Central memory CD8-positive, alpha-beta T cell (primary cell): ENCODE measurements at places on chromosomes 7 and 10.

- DNase-seq = no peak
These were observed 312.5 kb upstream of the CHRM2 start for GRCh38 chr7:136555933-136556332.

DNA sequence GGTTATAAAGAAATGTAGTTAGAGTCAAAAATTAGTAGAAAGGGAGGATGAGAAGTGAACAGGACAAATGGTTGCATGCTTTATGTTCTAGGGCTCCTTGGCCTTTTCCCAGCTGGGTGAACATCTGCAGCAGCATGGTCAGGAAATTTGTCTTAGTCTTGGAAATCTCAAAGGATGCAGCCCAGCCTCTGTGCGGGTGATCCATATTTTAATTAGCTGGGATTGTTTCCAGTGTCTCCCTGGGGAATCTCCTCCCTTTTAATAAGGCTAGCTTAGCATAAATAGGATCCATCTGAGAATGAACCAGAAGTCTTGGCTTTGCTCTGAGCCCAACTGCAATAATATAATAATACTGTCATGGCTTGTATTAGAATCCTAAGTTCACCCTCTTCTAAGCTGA is 198.3 kb downstream of the PRKG1 start:
- DNase-seq = no peak

GRCh38 chr7:107971613-107972012 is 31.3 kb downstream of the LAMB1 start:
- DNase-seq = no peak

DNA sequence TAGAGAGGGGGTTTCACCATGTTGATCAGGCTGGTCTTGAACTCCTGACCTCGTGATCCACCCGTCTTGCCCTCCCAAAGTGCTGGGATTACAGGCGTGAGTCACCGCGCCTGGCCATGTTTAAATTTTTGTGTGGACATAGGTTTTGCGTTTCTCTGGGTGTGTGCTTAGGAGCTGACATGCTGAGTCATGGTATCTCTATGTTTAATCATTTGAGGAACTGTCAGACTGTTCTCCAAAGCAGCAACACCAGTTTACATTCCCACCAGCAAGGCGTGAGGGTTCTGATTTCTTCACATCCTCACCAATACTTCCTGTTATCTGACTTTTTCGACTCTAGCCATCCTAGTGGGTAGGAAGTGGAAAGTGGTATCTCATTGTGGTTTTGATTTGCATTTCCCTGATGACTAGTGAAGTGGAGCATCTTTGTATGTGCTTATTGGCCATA is 153.7 kb downstream of the DNAJB6 start:
- peak; percentile 61 for DNase-seq

DNA sequence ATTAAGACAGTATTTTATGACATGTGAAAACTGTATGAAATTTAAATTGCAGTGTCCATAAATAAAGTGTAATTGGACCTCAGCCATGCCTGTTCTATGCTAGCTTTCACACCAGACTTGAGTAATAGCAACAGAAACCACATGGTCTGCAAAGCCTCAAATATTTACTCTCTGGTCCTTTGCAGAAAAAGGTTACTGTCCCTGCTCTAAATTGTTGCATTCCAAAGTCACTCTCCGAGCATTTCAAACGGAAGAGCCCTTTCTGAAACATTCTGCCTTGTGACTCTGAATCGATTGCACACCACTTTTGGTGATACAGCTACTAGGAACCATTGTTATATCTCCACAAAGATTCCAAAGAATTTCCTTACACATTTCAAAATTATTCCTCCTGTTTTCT is 81.0 kb upstream of the STK17A start:
- no peak for DNase-seq

- DNase-seq = no peak
These were observed 20.3 kb downstream of the SBDS start for GRCh38 chr7:66974986-66975590.

DNA sequence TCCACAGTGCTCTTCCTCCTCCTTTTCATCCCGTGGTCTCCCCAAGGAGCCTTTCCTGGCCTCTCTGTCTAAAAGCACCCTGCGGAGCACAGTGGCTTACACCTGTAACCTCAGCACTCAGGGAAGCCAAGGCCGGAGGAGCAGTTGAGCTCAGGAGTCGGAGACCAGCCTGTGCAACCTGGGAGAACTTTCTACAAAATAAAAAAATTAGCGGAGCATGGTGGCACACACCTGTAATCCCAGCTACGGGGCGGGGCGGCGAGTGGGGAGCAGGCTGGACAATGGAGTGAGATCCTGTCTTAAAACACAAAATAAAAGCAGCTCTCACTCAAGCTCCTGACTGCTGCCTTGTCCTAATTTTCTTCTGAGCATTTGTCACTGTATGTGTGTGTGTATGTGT is 1.4 kb upstream of the COBL start:
- DNase-seq = no peak

DNA sequence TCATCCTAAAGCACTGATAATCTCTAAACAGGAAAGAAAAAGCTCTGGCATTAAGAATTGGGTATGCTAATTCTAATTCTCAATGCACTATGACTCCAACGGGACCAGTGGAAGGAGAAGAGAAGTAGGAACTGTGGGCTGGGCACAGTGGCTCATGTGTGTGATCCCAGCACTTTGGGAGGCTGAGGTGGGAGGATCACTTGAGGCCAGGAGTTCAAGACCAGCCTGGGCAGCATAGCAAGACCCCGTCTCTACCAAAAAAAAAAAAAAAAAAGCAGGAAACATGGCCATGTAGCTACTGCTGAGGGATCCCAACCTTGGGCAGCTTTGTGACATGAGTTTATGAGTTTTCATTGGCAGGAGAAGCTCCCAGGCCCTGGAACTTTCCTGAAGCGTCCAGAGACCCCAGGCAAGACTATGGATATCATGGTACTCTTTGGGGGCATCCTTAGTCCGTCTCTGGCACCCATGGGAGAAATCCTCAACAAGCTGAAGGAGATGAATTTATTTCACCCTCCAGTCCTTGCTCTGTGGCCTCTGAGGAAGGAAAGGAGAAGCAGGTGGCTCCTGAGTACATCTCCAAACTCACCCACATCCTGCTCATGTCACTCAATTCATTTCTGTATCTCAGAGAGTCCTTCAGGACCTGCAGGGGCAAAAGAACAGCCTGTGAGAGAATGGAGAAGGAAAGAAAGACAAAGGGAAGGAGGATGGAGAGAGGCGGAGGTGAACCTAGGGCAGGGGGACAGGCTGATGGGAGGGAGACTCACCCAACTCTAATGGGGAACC is 99.5 kb downstream of the SPDYE5 start:
- DNase-seq = no peak

GRCh38 chr7:95608359-95609173 is 12.2 kb upstream of the PDK4 start:
- no peak for DNase-seq

DNA sequence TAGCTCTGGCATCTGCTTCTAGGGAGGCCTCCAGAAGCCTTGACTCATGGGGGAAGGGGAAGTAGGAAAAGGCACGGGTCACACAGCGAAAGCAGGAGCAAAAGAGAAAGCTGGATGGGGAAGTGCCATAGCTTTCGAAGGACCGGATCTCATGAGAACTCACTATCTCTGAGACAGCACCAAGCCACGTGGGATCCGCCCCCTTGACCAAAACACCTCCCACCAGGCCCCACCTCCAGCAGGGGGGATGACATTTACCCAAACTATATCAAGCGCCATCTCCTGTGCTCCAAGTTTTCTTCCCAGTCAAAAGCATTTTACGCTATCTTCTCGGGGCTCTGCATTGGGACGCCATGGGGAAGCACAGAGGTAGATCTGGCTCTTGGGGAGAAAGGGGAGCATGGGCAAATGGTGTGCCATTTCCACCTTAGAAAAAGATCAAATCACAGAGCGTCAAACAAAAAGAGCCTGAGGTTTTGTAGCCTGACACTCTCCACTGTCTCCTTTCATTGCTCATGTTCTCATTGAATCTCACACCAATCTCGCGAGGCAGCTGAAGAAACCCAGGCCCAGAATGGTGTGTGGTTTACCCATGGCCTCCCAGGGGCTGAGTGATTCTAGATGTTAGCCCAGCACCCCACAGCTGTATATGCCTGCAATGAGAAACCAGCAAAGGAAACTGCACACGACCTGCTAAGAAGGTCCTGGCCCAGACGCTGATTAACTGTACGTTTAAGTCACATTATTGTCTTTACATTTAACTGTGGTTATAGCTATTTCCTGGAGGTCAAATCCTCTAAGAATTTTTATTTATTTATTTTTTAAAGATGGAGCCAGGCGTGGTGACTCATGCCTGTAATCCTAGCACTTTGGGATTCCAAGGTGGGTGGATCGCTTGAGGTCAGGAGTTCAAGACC is 8.1 kb upstream of the OLAH start:
- DNase-seq = no peak

GRCh38 chr7:85023066-85023712 is 163.7 kb downstream of the SEMA3D start:
- no peak for DNase-seq

DNA sequence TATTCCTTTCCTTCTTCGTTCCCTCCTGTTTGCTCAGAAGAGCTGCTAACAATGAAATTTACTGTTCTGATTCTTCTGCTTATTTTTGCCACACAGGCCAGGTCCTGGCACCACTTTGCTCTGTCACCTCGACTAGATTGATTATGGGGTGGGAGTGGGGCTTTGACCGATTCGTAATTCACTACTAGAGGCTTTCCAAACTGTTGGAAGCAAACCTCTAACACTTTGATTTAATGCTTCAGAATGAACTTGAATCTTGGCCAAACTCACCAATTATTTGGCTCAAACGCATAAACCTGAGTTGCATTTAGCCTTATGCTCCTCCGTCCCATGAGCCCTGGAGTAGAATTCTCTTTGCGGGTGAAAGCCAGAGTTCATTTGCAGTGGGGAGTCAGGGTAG is 476.2 kb upstream of the FZD8 start:
- DNase-seq = no peak

DNA sequence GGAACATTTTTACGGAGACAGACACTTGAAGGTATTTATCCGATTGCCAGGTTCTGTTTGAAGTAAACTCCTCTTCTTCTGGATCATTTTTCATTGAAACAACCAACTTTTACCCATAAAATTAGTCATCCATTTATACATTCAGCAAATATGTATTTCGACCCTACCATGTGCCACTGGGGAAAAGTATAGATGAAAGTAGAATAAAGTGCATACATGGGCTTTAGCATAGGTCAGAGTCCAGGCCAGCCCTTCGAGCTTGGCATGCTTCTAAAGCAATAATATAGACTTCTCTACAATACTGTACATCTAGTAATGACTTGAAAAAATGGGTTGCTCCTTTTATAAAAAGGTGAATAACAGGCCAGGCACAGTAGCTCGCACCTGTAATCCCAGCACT is 10.1 kb downstream of the SLC25A16 start:
- no peak for DNase-seq

GRCh38 chr10:22823109-22823508 is 104.7 kb upstream of the ARMC3 start:
- DNase-seq = no peak

- no peak for DNase-seq
These were observed 788 bp upstream of the CACNA2D1 start for GRCh38 chr7:82444220-82444909.

GRCh38 chr10:101611096-101611905 is 23.2 kb downstream of the DPCD start:
- DNase-seq = no peak

DNA sequence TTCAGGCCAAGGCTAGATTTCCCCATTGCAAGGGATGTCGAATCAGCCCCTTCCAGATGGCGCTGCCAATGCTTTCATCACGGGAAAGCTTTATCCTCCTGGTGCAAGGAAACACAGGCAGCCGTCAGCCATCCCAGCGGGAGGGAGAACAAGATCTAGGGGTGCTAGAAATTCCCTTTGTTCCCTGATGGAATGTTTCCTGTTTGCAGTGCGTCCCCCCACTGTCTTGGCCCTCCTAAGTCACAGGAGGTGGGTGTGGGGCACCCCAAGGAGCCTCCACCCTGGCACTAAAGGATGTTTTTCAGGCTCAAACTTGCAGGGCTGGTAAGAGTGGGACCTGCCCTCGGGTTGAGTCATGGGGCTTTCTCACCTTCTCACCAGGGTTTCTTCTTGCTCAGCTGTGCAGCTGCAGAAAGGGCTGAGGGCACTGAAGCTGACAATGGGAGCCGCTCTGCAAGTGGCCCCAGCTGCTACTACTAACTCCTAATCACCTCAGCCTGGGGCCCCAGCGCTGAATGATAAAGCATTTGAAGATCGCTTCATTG is 103.6 kb downstream of the PRPF18 start:
- DNase-seq = no peak

DNA sequence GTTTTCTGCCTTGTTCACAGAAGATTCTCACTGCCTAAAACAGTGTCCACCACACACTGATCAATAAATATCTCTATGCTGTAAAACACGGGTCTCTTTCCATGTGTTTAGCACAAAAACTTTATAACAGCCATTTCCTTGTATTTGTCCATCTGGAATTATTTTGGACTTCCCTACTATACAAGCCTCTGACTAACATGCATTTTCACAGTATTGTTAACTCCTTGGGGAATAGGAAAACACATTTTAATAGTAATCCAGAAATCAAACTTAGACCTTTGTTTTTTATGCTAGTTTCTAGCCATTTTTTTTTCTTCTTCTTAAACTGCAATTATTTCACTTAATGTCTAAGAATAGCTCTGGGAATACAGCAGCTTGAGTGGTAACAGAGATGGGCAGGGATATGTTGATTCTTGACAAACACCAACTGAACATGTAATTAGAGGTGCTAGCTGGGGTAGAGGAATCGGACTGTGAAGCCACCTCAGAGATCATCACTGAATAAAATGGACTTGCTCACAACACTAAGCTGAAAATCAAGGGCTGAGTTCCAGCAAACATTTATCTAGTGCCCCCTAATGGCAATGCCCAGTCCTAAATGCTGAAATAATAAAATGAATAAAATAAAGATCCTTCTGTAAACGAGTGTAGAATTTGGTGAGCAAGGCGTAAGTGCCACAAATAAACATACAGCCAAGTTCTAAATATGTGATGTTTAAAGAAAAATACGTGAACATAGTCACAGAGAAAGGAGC is 593.1 kb downstream of the SORCS1 start:
- DNase-seq = no peak

- no peak for DNase-seq
These were observed 11.0 kb upstream of the PILRB start for GRCh38 chr7:100346921-100347320.

DNA sequence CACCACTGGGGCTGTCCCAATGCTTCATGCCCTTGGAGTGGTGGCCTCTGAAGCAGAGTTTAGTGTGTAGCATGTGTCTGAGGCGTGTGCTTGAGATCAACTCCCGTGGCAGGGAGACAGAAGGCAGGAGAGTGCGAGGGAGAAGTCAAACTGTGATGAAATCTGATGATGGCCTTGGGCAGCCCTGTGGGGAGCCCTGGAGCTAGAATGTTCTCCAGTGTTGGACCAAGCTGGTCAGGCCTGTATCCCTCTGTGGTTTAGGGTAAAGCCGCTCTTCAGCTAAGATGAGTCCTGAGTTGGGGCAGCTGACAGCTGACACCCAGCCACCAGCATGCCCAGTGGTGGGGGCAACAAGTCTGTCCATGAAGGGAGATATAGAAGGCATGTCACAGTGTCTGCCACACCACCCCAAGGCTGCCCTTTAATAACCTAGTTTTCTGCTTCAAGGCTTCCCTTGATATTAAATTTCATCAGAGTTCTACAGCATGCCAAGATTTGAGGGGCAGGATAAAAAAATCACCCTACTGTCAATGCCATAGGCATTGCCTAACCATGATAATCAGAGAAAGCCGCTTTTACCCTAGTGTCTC is 170.5 kb upstream of the SVIL start:
- no peak for DNase-seq
